ENCODE measurements at places on chromosomes 13 and 19. TPM values are rescaled to one million over a fixed set of nuclear protein-coding genes. Genes with fewer than 3 reads are reported as not detected.

DNA sequence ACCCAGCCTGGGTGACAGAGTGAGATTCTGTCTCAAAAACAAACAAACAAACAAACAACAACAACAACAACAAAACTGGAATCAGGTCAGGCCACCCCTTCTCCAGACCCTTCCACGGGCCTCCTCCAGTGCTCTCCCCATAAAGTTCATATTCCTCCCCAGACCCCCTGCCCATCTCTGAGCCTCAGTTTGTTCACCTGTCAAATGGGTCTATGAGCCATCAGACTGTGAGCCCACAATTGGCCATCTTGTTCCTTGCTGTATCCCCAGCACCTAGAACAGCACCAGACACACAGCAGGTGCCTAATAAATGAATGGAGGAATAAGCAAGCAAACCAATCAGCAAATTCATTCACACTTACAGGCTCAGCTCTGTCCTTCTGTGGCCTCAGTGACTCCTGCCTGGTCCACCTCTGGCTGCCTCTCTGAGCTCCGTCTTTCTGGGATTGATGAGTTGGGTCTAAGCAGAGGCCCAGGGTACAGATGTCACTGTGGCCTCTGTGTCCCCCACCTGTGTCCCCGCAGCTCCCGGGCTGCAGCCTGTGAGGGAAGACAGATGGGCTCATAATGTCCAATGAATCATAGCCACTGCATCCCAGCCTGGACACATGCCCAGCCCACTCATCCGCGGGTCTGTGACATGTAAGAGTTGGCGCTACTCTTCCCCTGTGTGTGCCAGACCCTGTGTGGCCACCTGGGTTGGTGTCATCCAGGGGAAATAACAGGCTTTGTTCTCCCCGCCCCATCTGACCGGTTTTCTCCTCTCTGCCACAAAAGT is 19.6 kb upstream of the PTPRS start:
- DNase-seq: no peak

DNA sequence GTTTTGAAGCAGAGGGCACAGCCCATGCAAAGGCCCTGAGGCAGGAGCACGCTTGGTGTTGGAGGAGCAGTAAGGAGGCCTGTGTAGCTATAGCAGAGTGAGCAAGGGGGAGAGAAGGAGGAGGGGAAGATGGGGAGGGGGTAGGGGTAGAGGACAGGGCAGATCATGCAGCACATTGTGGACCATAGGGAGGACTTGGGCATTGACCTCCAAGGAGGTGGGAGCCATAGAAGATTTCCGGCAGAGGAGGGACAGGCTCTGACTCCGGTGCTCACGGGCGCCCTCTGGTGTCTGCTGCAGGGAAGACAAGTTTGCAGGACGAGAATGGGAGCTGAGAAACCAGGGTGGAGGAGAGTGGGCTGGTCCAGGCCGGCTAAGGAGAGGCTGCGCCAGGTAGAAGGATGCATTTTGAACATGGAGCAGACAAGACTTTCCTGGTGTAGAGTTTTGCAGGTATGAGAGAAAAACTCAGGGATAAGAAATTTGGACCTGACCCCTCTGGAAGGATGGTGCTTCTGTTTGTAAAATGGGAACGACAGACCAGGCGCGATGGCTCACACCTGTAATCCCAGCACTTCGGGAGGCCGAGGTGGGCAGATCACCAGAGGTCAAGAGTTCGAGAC is 13.7 kb upstream of the CREB3L3 start:
- peak; percentile 55 for DNase-seq

GRCh38 chr13:29537736-29538651 is 57.5 kb downstream of the SLC7A1 start:
- no peak for DNase-seq

- DNase-seq: no peak
Observed at GRCh38 chr19:48969276-48970138, 4.4 kb downstream of the FTL start.

Gene DAND5
- not detected for total RNA-seq
